ENCODE measurements at places on chromosomes 16 and 17.

- DNase-seq, result no peak
Measured at GRCh38 chr16:57911743-57912142, 59.2 kb downstream of the CNGB1 start.

- DNase-seq, result no peak
Measured at GRCh38 chr17:60229188-60229802, 79.5 kb downstream of the CA4 start.

DNA sequence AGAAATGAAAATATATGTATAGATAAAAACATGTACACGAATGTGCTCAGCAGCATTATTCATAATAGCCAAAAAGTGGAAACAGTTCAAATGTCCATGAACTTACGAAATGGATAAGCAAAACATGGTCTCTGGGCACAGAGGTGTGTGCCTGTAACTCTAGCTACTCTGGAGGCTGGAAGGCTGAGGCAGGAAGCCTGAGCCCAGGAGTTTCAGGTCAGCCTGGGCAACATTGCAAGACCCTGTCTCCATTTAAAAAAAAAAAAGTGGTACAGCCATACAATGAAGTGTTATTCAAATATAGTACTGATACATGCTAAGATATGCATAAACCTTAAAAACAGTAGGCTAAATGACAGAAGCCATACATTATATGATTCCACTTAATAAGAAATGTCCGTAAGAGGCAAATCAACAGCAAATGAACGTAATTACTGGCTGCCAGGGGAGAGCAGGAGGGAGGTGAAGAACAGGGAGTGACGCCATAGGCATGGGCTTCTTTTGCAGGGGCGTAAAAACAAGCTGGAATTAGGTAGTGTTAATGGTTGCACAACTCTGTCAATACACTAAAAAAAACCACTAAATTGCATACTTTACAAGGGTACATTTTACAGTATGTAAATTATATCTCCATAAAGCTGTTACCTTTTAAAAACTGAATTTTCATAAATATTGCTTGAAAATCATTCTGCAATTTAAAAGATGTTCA, 87.2 kb upstream of the PLEKHM1 start:
- DNase-seq, result no peak

GRCh38 chr17:39591958-39592954, 15.5 kb downstream of the NEUROD2 start:
- no peak for DNase-seq

DNA sequence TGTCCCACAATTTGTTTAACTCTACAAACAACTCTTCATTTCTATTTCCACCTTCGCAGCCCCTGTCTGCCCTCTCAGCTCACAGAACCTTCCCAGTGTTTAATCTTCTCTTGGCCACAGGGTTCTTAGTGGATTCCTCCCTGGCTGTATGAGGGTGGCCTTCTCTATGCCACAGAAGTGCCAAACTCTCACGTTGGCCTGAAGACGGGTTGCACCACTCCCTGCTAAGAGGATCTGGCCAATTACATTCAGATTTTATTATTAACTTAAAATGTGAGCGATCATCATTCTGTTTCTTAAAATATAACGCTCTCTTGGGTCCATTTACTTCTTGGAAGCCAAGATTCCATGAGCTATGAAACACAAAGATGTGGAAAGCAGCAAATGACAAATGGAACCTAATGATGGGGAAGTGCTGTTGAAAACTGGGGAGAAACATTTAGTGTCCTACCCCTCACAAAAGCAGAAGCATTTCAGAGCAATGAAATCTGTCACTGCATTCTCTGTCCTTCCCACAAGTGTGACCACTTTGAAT, 91.3 kb upstream of the NOG start:
- DNase-seq, result no peak

DNA sequence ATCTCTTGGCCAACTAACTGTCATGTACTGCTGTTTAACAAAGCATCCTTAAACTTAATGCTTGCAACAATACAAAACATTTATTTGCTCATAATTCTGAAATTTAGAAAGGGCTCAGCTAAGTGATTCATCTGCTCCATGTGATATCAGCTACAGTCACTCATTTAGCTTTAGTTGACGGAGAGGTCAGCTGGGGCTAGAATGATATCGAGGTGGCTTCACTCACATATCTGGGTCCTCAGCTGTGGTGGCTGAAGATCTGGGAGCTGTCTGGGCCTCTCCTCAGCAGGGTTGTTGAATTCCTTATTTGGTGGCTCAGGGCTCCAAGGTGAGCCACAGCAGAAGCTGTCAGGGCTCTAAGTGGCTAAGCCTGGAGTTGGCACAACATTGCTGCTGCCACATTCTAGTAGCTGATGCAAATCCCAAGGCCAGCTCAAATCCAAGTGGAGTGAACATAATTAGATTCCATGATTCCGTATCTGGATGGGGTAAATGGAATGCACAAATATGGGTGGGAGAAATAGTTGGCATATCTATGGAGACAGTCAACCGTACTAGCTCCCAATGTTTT, 62.8 kb downstream of the HS3ST3A1 start:
- DNase-seq, result no peak

DNA sequence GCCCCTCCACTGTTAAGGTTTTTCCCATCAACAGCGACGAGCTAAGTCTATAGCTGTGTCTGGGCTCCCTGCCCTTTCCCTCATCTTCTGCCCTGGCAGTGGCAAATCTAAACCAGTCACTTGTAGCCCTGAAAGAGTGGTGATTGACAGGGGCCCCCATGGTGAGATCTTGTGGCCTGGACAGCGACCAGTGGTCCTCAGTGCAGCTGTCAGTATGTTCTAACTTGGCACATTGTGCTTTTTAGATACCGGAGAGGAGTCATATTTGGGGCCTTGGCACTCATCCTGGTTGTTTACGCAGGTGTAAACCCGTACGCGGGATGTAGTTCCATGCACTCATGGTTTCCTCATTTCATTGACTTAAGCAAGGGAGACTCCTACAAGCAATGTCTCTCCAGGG, 57.5 kb upstream of the ARHGAP44 start:
- DNase-seq, result no peak

- no peak for DNase-seq
Measured at GRCh38 chr17:71208111-71208704, 912.6 kb upstream of the SOX9 start.

DNA sequence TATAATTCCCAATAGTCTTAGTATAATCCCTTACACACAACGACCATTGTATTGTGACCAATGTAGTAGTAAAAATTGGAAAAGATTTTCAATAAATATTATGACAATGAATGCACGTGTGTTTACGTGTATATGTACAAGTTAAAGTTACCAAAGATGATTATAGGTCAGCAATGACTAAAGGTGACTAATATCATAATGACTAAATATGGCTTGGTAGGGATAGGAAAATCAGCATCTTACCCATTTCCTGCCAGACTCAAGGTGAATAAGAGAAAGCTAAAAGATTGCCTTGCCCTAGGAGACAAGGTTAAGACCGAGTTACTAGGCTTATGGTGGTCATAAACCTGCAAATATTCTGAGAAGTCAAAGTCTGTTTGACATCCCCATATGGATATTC, 34.4 kb downstream of the CPD start:
- no peak for DNase-seq

DNA sequence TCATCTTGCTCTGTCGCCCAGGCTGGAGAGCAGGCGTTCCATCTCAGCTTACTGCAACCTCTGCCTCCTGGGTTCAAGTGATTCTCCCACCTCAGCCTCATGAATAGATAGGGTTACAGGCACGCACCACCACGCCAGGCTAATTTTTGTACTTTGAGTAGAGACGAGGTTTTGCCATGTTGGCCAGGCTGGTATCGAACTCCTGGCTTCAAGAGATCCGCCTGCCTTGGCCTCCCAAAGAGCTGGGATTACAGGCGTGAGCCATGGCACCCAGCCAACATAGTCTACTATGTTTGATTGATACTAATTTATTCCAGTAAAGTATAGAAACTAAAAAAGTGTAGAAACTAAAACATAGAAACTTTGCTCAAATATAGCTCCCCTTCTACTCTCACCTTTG, 94.9 kb downstream of the CA4 start:
- DNase-seq, result no peak

- no peak for DNase-seq
Measured at GRCh38 chr16:4976611-4977145, 18.5 kb downstream of the SEC14L5 start.

- DNase-seq, result no peak
Measured at GRCh38 chr16:28835864-28836760, 10.0 kb downstream of the TUFM start.

DNA sequence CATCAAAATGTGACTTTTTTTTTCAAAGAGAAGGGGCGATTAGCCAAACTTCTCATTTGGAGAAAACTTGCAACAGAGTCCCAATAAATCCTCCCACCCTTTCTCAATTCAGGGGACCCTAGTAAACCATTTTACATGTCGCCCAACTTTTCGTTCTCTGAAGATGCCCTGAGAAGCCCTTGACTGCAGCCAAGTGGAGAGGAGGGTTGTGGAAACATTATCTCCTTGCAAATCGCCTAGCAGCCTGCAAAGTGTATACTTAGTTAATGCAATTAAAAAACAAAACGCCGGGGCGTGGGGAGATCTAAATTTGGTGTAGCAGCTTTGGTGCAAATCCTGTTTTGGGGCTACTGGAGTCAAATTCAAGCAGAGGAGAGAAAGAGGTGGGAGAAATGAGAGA, 1.2 kb upstream of the SHISA9 start:
- no peak for DNase-seq

DNA sequence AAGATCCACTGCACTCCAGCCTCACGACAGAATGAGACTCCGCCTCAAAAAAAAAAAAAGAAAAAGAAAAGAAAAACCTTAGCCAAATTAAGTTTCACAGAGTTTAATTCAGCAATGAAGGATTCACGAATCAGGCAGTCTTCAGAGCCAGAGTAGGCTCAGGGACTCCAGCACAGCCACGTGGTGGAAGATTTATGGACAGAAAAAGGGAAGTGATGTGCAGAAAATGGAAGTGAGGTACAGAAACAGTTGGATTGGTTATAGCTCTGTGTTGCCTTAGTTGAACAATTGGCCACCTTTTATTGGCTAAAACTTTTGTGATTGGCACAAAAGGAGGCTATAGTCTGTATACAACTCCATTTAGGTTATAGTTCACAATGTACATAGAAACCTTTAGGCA, 256.6 kb downstream of the HS3ST3B1 start:
- DNase-seq, result no peak

DNA sequence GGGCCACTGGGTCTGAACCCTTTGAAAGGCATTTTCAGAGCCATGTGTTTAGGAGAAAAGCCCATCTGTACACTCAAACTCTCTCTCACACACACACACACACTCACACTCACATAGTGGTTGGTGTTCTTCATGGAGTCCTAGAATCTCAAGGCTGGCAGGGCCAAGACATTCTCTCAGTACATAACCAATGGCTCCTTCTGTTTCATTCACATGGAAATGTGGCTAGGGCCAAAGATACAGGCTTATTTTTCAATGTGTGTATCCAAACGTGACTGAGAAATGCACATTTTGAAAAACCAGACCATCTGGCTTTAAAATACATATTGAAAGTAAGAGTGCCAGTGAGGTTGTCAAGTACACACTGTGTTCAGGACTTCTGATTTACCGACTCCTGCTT, 59.0 kb upstream of the SALL1 start:
- no peak for DNase-seq

- DNase-seq, result no peak
Measured at GRCh38 chr17:48540213-48540612, 4.7 kb downstream of the HOXB2 start.

GRCh38 chr17:38598536-38598935, 7.2 kb downstream of the SRCIN1 start:
- DNase-seq, result no peak

DNA sequence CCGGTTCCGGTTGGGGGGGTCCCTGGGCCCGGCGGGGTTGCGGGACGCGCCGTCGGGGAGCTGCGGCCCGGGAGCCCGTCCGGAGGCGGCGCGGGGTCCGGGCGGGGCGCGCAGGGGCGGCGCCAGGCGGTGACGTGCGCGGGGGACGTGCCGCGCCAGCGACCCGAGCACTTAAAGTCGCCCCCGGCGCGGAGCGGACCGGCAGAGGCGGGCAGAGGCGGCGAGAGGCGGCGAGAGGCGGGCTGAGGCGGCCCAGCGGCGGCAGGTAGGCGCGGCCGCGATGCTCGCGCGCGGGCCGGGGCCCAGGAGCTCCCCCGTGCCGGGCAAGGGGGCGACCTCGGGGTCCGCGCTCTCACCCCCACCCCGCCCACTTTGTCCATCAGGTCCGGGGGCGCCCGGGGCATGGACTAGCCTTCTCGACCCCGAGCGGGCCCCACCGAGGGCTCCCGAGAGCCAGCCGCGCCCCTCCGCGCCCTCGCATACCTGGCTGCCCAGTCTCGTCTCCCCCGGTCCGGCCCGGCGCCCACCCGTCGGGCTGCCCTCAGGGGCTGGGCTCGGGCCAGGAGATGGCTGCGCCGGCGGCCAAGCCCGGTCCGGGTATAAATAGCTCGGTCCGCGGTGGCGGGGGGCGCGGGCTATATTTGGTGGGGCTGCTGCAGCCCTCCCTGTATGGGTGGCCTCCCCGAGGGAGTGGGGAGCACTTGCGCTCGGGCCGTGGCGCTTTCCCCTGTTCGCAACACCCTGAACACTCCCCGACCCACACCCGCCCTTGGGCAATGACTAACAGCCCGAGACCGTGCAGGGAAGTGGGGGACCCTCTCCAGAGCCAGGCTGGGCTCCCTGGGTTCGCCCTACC, at the start of gene SLC16A3:
Gene SLC16A3 (plus strand): TSS at position 201 of the 856 bp plus-strand sequence. CDS start 6,967 bp downstream, outside the sequence.
- DNase-seq, result peak; percentile 65

DNA sequence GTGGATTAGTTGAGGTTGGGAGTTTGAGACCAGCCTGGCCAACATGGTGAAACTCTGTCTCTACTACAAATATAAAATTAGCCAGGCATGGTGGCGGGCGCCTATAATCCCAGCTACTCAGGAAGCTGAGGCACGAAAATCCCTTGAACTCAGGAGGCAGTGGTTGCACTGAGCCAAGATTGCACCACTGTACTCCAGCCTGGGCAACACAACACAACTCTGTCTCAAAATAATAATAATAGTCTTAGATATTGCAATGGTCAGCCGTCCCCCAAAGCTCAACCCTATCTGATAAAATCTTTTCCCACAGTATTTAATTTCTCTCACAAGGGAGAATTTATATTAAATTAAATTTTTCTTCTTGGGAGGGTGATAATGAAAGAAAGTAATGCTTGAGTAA, 169.6 kb downstream of the XYLT1 start:
- no peak for DNase-seq

DNA sequence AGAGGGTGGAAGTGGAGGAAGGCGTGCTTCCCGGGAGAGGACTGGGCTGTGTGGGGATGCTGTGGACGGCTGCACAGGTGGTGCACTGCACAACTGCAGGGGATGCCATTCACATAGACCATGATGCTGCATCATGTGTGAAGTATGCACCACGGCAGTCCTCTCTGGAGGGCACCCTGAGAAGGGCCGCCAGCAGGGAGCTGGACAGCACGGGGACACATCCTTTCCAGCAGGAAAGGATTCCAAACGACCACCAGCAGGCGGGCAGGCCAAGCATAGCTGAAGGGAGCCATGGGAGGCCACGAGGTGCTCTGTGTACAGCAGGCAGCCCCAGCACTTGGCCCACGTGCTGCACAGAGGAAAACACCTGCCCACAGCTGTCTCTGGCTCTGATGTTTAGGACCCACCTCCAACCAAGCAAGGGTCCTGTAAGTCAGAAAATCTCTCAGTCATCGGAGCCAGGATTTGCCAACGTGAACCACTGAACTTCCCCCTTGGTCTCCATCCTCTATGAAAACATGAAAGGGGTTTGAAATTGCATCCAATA, 10.1 kb downstream of the ACTG1 start:
- no peak for DNase-seq
